ENCODE measurements at places on chromosomes 2 and 18.

DNA sequence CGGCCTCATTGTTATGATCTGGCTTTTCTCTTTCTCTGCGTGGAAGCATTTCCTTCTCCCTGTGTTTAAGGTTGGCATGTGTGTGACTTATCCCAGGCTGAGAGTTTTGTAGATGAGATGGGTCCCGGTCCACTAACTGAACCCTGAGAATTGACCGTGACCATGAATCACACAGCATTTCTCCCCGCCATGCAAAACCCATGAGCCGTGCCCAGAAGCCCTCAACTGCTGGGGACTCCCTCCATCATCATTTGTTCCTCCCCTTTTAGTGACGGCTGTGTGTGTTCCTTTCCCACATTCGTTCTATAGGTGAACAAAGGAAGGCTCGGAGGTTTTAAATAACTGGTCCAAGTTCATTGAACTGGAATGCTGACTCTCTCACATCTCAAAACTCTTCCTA is 30.1 kb upstream of the TXNDC2 start:
- no peak for DNase-seq

- DNase-seq = no peak
Observed at GRCh38 chr2:25445464-25445863, 103.7 kb upstream of the DNMT3A start.

- DNase-seq = no peak
Observed at GRCh38 chr2:60215386-60215901, 338.0 kb downstream of the BCL11A start.

- no peak for DNase-seq
Observed at GRCh38 chr18:48133671-48134251, 203.3 kb upstream of the SMAD2 start.

- no peak for DNase-seq
Observed at GRCh38 chr18:56696966-56697365, 45.8 kb downstream of the WDR7 start.

- no peak for DNase-seq
Observed at GRCh38 chr2:227198866-227199265, 34.4 kb downstream of the COL4A3 start.

DNA sequence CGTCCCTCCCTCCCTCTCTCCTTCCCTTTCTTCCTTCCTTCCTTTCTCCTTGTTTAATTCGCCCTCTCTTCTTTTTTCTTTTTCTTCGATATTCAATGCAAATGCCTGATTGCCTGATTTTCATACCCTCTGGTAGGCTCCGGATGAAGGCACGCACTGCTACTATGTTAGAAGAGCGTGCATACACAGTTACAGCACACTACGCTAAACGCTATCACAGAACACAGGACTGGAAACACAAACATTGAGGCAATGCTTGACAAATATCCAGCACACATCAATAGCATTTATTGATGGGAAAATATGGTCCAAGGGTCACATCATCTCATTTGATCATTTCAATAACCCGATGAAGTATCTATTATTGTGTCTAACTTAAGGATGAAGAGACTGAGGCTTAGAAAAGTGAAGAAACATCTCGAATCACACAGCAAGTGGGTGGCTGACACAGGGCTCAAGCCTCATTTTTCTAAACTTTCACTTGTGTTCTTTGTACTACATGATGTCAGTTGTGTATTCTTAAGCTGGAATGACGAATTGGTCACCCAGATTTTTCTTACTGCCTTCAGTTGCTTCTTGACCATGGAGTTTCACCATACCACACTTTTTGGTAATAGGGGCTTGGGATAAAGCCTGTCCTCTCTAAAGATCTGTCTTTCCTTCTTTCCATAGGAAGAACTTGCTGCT is 101.8 kb downstream of the TRIB2 start:
- DNase-seq = no peak

- DNase-seq = no peak
Observed at GRCh38 chr2:215787565-215788178, 225.7 kb downstream of the MREG start.

DNA sequence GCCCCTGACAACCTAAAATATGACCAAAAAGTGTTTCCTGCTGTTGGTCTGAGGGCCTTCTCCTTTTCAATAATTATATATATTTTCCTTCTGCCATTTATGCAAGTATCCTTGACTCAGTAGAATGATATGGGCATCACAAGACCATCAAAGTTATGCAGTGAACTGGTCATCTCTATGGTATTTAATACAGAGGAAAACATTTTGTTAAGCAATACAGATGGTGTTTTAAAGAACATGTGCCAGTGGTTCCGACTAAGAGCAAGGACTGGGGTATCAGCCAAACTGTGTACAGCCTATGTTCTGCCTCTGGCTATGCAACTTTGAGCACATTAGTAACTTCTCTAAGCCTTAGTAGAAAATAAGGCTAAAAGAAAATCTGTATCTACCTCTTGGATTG is 179.0 kb downstream of the TRABD2A start:
- no peak for DNase-seq

DNA sequence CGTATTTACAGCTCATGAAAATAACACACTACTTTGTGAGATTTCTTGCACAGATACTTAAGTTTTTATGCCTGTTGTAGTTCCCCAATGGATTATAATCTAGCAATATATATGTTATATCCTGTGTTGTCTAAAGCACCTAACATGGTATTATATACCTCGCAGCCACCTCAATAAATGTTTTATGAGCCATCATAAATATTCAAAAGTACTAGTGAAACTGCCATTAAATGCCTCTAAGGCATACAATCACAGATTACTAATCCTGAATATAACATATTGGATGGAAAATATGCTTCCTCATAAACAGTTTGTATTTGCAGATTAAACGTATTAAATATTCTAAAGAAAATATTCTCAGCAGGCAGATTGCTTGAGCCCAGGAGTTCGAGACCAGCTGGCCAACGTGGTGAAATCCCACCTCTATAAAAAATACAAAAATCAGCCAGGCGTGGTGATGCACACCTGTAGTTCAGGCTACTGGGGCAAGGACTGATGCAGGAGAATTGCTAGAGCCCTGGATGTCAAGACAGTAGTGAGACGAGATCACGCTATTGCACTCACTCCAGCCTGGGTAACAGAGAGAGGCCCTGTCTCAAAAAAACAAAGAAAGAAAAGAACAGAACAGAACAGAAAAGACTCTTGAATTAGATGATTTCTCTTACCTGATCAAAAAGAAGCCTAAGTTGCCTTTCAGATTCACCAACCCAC is 64.1 kb downstream of the ATAD2B start:
- DNase-seq = no peak

DNA sequence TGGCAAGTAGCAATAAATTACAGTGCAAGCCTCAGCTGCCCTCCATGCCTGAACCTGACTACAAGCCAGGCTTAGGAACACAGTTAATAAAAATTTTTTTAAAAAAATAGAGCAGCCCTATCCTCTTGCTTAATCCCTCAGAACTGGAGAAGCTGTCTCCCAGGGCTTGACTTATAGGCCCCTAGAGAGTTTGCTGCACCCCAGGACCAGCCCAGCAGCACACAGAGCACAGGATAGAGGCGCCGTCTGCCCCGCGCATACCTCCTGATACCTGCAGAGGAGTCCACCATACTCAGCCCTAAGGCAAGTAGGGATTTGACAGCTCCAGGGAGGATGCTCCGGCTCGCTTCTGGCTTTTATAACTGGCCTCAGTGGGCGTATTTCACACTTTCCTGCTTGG is 548.6 kb upstream of the RAB6C start:
- no peak for DNase-seq

DNA sequence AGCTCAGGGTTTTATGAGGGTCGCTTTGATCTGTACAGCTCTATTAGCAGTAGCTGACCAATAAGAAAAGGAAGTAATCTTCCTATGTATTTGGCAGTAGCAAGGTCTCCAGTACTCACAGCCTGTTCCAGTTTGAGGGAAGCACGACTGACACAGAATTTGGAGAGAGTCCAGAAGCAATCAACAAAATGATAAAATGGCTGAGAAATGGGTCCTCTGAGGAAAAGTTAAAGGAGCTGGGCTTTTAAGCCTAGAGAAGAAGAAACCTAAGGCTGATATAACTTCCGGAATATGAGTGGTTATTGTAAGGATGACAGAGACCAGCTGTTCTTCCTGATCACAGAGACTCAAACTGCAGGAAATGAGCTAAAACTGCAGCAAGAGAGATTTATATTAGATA is 382.8 kb downstream of the GPD2 start:
- DNase-seq = no peak

DNA sequence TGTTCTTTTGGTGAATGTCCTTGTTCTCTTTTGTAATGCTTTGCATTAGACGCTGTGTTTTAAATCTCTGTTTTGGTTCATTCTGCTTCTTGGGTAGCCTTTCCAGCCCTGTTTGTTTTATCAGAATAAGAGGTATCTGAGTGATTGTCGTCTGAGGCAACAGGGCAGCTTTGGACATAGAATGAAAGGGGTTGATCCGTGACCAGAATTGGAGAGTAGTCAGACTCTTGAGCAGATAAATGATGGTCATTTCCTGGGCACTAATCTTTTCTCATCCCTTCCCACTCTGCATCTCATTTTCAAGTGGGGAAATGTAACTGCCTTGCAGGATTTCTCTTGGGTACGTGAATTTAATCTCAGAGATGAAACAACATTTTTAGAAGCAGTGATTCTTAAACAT is 61.4 kb downstream of the TAF4B start:
- DNase-seq = no peak

GRCh38 chr18:63192885-63193349 is 126.7 kb downstream of the BCL2 start:
- DNase-seq = no peak

DNA sequence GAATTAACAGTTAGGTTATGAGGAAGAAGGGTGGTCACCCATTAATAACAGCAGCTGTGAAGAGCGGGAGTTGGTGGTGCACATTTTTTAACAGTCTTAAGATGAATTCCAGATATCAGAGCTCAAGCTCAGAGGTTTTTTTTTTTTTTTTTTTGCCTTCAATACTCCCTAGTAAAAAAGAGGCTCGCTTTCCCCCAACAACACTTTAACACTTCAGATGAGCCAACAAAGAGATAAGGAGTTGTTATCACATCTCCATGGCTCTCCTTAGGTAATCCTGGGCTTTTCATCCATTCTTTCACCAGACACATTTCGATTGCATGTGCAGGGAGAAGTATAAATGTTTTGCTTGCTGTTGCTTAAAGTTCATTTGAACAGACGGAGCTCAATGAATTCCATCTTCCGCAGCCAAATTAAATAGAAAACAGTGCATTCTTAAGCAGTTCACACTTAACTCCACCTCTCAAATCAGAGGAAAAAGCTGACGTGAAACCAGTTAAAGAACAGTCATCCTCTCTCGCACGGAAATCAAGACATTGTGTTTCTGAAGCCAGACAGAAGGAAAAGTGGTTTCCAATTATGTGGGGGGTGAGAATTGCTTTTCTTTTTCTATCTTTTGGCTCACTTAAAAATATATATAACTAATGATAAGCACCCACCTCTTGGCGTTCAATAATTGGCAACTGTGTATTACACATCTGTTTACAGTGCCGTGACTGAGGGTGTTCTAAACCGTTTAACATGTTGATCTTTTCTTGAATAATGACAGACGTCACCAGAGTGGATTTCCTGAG is 118.2 kb downstream of the ZNF521 start:
- DNase-seq = no peak

DNA sequence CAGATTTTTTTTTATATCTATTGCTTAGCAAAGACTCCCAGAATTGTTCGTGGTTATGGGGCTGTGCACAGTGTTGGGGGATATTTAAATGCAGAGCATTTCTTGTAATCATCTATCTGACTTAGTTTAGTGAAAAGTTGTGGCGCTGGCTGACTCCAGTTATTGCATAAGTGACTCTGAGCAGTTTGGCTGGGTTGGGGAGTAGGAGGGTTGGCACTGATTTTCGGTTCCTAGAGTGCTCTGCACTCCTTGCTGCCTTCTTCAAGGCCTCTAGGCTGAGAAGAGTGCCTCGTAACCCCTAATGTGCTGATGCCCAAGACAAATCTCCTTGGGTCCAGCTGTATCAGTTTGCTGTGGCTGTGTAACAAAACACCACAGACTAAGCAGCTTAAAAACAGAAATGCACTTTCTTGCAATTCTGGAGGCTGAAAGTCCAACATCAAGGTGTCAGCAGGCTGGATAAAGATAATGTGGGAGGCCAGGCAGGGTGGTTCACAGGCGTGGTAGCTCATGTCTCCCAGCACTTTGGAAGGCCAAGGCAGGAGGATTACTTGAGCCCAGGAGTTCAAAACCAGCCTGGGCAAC is 6.5 kb upstream of the IMPA2 start:
- DNase-seq = no peak

- DNase-seq = no peak
Observed at GRCh38 chr2:150853263-150853662, 365.8 kb upstream of the RND3 start.

GRCh38 chr2:1476617-1477195 is 63.4 kb downstream of the TPO start:
- DNase-seq = no peak

- no peak for DNase-seq
Observed at GRCh38 chr18:36034299-36034895, 33.0 kb downstream of the RPRD1A start.

DNA sequence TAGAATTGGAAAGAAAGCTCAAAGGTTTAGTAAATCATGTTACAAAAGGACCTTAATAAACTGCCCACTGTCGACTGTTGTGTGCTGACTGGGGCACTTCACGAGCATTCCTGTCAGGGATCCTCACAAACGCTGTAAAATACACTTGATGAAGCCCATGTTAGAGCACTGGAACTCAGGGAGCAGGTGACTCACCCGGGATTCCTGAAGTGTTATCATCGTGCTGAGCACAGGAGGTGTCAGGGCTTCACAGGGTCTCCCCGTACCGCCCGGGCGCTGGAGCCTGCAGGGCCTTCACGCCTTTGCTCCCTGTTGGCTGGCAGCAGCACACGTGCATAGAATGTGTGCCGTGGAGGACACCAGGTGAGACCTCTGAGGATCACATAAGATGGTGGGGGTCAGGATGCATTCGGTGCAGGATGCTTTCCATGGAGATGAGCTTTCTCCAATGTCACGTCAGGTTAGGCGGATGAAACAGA is 187.3 kb downstream of the SNTG2 start:
- DNase-seq = no peak

DNA sequence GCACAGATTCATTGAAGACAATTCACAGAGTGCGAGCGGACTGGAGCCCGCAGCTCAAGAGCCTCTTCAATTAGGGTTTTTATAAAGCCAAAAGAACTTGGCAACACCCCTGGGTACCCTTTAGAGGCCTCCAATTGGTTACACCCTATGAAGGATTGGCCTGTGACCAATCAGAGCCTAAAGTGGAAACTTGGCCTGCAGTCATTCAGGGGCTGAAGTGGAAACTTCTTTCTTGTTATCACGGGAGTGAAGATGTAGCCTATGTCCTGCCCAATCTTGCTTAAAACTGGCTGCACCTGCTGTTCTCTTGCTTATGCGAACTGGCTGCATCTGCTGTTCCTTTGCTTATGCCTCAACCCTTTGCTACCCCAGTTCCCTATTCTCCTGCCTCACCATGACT is 1.8 kb upstream of the HJURP start:
- no peak for DNase-seq

DNA sequence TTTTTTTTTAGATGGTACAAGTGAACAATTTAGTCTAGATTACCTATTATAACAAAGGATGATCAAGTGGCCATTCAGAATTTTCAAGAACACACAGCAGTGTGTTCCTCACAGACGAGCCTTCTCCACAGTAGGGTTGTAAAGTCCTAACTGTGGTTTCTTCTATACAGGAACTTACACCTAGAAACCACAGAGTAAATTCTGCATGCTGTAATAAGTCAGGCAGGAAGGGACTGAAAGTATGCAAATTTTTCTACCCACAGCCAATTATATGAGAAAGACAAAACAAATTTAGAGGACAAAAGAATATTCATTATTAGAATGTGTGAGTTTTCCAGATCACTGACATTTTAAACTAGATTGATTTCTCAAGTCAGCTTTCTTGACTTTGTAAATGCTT is 99.5 kb downstream of the RBMS1 start:
- no peak for DNase-seq

Data from stimulated activated CD4-positive, alpha-beta T cell treated with anti-CD3 and anti-CD28 coated beads, Interleukin-4, amount 100 ng/mL, for 4 hours (primary cell).